ENCODE measurements at places on chromosomes 3 and 15. TPM values are rescaled to one million over a fixed set of nuclear protein-coding genes. Genes with fewer than 3 reads are reported as not detected.
A peak's percentile ranks its signal among the peaks of the same experiment; 100 is the strongest.

MB21D2 gene
- total RNA-seq = 13.4 TPM

TRIM42 gene
- total RNA-seq = not detected

DNA sequence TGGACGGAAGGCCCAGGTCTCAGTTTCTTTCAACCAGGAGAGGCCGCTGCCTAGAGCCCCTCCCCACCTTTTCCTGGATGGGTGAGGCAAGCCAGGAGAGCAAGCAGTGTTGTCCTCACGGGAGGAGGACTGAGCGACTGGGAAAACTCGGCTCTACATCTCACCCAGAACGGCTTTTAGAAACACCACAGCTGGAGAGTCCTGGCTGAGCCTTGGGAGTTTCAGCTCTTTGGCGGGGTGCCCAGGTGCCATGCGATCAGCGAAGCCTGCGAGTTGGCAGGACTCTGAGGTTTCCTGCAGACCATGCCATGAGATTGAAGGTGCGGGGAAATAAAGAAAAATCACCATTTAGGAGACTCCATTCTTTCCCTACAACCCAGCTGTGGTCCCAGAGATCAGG lies 26.0 kb downstream of the PPCDC start:
- peaks cover 27% of the 10 kb centered on the region for H3K36me3 ChIP-seq
- ATAC-seq = no peak
- peaks cover 9% of the 10 kb centered on the region for H3K4me1 ChIP-seq
- no peak overlapping the region for H3K27ac ChIP-seq
- H3K27me3 ChIP-seq = no peaks in the 10 kb centered on the region

GRCh38 chr3:146337991-146338390 lies 87.1 kb upstream of the PLSCR4 start:
- ATAC-seq = no peak
- no peak overlapping the region for H3K27ac ChIP-seq
- H3K4me3 ChIP-seq = no peak overlapping the region
- H3K27me3 ChIP-seq = no peaks in the 10 kb centered on the region

DNA sequence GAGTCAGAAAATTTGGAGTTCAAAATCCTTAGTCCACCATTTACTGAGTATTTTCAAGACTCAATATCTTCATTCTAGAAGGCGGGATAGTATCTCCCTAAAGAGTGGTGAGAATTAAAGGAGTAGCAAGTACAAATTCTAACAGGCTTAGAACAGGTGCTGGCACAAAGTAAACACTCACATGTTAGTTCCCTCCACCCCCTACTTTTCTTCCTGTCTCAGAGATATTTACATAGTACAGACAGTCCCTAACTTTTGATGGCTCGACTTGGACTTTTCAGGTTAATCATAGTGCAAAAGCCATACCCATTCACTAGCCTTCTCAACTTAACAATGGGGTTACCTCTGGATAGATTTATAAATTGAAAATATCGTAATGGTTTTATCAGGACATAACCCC lies 476.2 kb upstream of the RASGRP1 start:
- H3K4me1 ChIP-seq = no peaks in the 10 kb centered on the region
- H3K27ac ChIP-seq = no peak overlapping the region
- no peaks in the 10 kb centered on the region for H3K36me3 ChIP-seq

GRCh38 chr3:10344147-10344943 lies 23.4 kb upstream of the SEC13 start:
- H3K27me3 ChIP-seq = no peaks in the 10 kb centered on the region
- H3K4me1 ChIP-seq = peaks cover 5% of the 10 kb centered on the region
- no peaks in the 10 kb centered on the region for H3K36me3 ChIP-seq
- no peak overlapping the region for H3K4me3 ChIP-seq
- ATAC-seq = peak; percentile 40
- no peak overlapping the region for H3K27ac ChIP-seq

Data from activated T-helper 17 cell treated with anti-CD3 and anti-CD28 coated beads, Interleukin-2, amount 50 U/mL, for 72 hours (primary cell).